ENCODE measurements at places on chromosomes 16 and 17.

DNA sequence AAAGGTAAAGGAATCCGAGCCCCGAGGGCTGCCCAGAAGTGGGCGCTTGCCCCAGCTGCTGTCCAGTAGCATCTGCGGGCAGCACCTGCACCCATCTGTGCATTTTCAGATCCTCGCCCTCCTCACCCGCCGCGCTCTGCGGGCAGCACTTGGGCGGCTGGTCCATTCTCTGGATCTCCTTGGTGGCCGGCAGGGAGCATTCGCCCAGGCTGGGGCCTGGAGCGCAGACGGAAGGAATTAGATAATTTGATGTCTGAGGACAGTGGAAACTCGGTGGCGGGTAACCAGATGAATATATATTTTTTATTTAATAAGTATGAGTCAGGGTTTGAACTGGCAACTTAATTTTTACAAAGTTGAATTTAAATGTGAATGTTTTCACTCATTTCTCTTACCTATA, 88.5 kb downstream of the NPIPB11 start:
- no peak for DNase-seq

DNA sequence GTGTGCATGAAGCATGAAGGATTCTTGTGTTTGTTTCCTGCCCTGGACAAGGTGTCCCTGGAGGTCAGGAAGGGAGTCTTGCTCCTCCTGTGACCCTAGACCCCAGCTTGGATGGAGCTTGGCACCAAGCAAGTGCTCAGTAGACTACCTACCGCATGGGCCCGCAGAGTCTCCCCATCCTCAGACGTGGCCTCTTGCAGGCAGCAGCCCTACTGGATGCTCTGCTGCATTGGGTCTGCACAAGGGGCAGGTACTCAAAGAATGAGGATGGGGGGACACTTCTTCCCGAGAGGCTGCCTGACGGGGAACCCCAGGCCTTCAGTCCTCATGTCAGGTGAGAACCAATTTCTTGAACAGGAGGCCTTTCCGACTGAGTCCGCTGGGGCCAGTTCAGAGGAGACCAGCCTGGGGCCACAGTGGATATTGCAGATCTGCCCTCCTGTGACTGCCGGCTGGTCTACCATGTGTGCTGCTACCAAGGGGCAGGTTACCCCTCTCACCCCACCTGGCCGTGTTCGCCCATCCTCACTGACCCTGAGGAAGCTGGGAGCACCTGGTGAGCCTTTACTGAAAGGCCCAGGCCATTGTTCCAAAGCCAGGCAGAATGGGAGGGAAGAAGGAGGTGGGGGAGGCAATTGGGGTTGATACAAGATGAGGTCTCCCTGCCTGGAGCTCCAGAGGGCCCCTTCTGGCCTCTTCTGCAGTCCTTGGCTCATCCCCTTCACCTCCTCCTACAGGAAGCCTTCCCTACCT, 206.3 kb downstream of the RAB11FIP4 start:
- no peak for DNase-seq

- DNase-seq: no peak
Observed at GRCh38 chr16:79659344-79659743, 58.8 kb upstream of the MAF start.

GRCh38 chr17:57329380-57330214, 73.3 kb downstream of the MSI2 start:
- DNase-seq: no peak

DNA sequence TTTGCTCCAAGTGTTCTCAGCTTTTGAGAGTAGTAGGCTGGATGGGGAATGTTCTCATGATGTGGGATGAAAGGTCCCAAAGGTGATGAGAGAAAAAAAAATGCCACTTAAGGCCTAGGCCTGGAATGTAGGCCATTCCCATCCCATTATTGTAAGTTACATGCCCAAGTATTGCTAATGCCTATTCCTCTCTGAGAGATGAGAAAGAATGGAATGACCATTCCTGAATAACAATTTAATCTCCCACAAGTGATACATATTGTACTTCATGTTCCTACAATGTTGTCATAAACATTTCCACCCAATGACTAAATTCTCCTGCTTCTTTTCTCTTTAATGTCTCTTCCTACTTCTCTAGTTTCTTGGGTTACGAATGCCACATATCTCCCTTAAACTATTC, 102.8 kb upstream of the KCNJ16 start:
- DNase-seq: no peak

DNA sequence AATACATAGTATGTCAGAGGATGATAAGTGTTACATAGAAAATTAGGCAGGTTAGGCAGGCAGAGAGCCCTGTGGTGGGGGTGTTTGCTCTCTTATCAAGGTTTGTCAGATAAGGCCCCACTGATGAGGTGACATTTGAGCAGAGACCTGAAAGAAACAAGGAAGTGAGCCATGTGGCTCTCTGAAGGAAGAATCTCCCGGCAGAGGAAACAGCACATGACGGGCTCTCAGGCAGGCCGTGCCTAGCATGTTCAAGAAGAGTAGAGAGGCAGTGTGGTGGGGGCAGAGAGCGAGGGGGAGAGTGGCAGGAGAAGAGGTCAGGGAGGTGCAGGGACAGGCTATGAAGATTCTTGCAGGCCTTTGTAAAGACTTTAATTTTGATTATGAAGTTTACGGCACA, 82.0 kb upstream of the ASIC2 start:
- no peak for DNase-seq

DNA sequence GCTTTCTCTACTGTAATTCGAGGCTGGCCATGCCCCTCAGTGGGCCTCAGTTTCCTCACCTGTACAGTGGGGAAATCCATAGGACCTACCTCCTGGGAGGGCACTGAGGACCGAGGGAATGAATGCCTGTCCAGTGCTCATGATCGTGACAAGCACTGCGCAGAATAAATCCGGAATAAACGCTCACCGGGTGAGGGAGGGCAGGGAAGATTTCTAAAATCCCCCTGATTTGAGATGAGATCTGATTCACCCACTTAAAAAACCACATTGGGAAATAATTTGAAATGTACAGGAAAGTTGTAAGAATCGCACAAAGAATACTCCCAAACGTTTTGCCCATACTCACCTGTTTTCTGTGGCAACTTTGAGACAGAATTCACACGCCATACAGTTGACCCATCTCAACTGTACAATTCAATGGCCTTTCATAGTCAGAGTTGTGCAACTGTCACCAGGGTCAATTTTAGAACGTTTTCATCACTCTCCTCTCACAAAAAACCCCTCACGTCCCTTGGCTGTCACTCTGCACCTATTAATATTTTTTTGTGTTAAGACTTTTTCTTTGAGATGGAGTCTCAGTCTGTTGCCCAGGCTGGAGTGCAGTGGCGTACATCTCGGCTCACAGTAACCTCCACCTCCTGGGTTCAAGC, 49.8 kb downstream of the IRF8 start:
- no peak for DNase-seq

GRCh38 chr16:19935694-19936093, 51.0 kb upstream of the GPRC5B start:
- DNase-seq: no peak

- no peak for DNase-seq
Observed at GRCh38 chr16:69326172-69326873, 4.1 kb downstream of the PDF start.

- DNase-seq: peak; percentile 17
Observed at GRCh38 chr16:46974352-46974751, 878 bp upstream of the DNAJA2 start.

GRCh38 chr16:66617010-66617434, 12.5 kb downstream of the CMTM3 start:
- DNase-seq: no peak

DNA sequence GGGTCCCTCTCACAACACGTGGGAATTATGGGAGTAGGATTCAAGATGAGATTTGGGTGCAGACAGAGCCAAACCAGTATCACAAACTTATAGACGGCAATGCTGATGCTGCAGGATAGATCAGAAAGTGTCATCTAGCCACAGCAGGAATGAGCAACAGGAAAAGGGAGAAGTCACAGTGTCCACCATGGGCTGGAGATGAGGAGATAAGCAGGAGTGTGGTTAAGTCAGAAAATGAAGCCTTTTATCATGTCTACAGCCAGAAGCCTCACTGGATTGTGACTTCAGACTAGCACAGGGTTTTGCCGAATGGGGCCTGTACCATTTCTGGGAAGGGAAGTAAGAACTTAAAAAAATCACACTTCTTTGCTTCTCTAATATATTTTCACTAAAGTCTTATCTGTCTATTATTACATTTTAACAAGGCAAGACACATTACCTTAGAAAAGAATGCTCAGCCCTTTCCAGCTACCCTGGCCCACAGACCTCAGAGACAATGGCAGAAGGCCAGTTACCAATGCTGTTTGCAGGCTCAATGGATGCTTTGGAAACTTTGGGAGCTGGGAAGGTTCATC, 490.2 kb upstream of the SALL1 start:
- DNase-seq: no peak

- no peak for DNase-seq
Observed at GRCh38 chr16:81519301-81520150, 74.9 kb downstream of the CMIP start.

DNA sequence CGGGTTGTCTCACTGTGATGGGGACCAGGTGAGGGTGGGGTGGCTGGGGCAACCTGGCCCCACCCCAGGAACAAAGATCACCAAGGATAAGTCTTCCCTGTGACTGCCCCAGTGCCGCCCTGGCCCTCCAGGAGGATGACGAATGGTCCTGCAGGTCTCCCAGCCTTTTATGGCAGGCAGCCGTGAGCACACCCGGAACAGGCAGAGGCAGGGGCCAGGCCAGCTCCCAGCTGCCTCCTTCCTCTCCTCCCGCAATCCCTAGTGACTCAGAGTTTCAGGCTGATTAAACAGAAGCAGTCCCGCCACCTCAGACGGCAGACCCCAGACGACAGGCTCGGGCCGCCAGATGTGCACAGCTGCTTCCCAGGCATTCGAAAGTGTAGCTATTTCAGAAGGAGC, 13.3 kb downstream of the JUP start:
- DNase-seq: no peak

- DNase-seq: no peak
Observed at GRCh38 chr17:41223821-41224220, 2.6 kb upstream of the KRTAP9-2 start.

GRCh38 chr16:56675685-56676210, 6.1 kb downstream of the MT1H start:
- no peak for DNase-seq
